Activated T-cell treated with anti-CD3 and anti-CD28 coated beads, Interleukin-2, amount 50 U/mL, for 1 hour (primary cell): ENCODE measurements at places on chromosomes 13 and 19.

GRCh38 chr19:45130888-45131615 lies 29.7 kb downstream of the NKPD1 start:
- DNase-seq = no peak

DNA sequence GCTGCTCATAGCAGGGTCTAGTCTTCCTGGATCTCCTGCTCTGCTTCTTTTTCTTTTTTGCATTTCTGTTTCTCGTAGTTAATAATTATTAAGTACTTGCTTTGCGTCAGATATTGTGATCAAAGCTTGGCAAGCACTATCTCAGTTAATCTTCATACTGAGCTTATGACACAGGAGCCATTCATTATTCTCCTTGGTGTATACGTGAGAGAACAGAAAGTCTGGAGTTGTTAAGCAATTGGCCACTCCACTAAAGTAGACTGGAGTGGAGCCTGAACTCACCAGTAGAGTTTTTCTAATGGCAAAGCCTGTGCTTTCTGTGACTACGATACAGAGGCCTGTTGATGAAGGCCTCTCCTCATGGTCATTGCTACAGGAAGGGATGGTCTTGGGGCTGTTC lies 285.9 kb downstream of the RFC3 start:
- DNase-seq = no peak

DNA sequence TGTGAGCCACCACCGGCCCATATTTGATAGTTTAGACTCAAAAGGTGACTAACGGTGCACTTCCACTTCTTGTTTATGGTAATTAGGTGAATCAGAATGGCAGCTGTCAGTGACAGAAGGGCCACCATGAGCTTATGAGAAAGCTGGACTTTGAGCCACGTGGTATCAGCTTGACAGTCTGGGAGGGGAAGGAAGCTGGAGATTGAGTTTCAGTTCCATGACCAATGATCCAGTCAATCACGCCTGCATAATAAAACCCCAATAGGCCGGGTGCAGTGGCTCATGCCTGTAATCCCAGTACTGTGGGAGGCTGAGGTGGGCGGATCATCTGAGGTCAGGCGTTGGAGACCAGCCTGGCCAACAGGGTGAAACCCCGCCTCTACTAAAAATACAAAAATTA lies 8.2 kb downstream of the EID2B start:
- no peak for DNase-seq

DNA sequence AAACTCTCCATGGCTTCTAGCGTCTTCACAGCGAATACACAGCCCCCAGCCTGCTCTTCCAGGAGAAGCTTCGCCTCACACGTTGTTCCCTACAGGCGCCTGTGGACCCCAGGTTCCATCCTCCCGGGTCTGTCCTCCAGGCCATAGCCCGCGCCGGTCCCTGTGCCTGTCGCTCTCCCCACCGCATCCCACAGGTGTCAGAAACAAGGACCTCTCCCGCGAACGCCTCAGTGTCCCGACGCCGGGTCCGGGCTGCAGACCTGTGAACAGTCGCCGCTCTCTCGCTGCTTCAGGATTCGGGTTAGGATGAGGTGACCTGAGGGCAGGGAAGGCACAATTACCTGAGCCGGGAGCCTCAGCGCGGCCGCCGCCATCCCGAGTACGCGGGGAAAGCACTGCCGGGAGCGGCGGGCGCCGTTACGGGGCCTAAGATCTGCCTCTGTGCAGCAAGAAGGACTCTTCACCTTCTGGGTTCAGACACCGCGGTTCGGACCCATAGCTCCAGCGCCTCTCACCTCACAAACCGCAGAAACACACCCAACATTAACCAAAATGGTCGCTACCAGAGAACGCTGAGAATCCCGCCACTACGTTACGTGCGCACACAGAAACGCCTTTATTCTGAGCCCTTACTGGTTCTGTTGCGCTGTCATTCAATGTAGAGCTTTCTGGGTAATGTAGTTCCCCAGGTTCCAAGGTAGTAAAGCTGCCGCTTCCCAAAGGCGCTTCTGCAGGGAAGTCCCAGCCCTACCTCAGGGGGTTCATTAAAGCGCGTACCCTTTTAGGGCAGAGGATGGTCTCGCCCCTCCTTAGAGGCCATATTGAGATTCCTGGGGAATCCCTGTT lies at the start of gene ZNF418:
Gene ZNF418, minus strand, starts transcription at position 583 of the 846 bp plus-strand sequence. CDS start 1,580 bp downstream, outside the sequence.
- DNase-seq = peak; percentile 38

- DNase-seq = no peak
Measured at GRCh38 chr13:89755729-89756492, 1591.6 kb upstream of the MIR17HG start.

GRCh38 chr13:110269509-110270185 lies 37.3 kb downstream of the COL4A1 start:
- DNase-seq = no peak

DNA sequence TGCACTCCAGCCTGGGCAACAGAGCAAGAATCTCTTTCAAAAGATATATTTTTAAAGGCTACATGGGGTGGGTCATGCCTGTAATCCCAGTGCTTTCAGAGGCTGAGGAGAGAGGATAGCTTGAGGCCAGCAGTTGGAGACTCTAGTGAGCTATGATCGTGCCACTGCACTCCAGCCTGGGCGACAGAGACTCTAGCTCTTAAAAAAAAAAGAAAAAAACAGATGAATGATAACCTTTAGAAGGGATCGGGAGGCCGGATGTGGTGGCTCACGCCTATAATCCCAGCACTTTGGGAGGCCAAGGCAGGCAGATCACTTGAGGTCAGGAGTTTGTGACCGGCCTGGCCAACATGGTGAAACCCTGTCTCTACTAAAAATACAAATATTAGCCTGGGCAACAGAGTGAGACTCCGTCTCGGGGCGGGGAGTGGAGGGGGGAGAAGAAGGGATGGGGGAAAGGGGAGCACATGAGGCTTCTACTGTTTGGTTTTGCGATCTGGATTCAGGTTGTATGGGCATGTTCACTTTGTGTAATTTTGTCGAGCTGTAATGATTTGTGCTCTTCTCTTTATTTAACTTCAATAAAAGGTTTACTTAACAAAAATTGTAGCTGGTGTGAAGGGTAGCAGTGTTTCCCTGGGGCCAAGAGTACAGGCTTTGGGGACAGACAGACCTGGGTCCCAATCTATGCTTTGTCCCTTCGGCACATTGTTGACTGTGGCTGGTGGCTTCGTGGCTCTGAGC lies 1.1 kb upstream of the PSMC4 start:
- DNase-seq = no peak

DNA sequence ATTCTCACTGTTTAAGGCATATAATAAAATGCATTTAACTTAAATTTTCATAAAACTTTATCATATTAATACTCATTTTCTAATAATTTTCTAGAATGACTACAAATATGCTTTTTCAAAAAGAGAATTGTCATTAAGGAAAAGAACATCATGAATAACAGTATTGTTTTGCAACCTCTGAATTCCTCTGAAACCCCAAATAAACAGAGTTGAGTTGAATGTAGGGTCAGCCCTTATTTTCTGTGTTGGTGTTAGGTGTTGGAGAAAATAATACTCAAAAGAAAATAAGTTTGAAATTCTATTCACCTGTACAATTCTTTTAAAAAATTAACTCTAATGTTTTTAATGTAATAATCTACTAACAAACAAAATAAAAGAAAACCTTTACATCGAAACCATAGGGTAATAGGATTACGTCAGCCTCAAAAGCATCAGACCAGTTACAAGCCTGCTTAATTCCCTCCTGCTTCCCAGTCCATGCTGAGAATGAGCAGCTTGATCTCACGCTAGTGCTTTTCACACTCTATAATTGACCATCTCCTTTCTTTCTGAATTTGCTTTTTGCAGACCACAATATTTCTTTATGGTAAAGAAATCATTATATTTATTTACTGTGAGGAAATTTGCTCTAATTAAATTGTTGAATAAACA lies 160.9 kb downstream of the PCDH9 start:
- DNase-seq = no peak

DNA sequence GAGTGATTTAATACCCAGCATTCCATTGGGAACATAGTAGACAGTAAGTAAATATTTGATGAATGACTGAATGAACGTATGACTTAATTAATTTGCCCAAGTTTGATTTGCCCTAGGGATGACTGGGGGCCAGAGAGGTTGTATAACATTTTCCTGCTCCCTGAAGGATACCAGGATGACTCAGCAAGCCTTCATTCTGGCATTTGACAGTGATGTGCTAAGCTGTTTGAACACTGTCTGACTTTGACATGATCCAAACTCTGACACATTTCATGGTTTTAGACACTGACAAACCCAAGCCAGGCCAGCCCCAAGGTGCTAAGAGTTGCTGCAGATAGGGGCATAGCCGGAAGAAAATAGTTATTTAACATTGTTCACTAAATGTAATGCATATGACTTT lies 53.4 kb upstream of the KLF12 start:
- no peak for DNase-seq

DNA sequence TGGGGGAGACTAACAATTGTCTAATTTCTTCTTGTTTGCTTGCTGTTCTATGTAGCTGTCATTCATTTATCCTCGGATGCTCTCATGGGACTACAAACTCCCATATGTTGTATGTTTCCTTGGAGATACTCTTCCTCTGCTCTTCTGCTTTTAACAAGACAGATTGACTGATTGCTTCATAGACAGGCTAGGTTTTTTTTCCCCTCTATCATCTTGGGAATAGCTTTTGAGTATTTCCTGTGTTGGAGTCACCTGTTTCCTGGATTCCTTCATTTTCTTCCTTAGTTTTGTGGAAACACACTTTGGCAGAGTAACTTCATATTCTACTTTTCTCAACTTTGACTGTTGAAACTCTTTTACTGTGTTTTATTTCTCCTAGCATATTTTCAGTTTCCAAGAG lies 27.6 kb downstream of the EDNRB start:
- DNase-seq = no peak

GRCh38 chr13:107066355-107066754 lies 498.4 kb upstream of the ARGLU1 start:
- DNase-seq = no peak

DNA sequence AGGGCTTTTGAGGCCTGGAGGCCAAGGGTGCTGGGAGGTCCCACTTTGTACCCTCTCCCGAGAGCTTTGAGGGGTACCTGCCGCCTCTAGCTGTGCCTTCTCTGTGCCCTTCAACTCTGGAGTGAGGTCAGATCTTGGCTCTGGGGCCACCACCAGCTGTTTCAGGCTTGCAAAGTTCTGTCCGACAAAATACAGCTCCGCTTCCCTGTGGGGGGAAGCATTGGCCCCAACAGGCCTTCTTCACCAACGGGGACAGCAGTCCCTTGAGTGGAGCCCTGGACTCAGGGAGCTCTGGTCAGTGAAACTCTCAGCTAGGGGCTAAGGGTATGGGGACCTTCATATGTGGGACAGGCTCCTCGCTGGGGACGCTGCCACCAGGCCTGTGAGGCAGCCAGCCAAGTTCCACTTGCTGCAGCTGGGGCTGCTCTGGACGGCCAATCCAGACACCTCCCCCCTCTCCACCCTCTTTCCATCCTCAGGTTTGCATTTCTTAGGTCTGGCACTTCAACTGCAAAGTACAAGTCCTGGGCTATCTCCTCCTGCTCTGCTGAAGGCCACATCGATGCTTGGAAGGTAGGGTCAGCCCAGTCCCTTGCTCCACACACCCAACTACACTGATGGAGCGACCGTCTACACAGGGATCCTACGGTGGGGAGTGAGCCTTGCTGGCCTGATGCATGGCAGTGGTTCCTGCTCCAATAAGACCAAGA lies 46.8 kb downstream of the C13orf46 start:
- peak; percentile 10 for DNase-seq

GRCh38 chr13:106372199-106373155 lies 163.0 kb downstream of the EFNB2 start:
- no peak for DNase-seq

GRCh38 chr13:22964245-22964966 lies 216.4 kb upstream of the SGCG start:
- DNase-seq = no peak

DNA sequence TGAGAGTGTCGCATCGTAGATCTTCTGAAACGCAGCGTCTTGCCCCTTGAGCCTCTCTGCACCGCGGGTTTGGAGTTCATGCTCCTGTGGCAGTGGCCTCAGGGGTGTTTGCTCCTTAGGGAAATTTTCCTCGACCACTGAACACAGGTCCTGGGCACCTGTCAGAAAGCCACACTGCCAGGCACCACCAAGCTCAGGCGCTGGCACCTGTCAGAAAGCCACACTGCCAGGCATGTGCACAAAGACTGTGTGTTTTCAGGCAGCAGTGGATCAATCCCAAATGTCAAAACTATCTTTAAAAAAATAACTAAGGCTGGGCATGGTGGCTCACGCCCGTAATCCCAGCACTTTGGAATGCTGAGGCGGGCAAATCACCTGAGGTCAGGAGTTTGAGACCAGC lies 87.1 kb downstream of the ATP11A start:
- DNase-seq = no peak

DNA sequence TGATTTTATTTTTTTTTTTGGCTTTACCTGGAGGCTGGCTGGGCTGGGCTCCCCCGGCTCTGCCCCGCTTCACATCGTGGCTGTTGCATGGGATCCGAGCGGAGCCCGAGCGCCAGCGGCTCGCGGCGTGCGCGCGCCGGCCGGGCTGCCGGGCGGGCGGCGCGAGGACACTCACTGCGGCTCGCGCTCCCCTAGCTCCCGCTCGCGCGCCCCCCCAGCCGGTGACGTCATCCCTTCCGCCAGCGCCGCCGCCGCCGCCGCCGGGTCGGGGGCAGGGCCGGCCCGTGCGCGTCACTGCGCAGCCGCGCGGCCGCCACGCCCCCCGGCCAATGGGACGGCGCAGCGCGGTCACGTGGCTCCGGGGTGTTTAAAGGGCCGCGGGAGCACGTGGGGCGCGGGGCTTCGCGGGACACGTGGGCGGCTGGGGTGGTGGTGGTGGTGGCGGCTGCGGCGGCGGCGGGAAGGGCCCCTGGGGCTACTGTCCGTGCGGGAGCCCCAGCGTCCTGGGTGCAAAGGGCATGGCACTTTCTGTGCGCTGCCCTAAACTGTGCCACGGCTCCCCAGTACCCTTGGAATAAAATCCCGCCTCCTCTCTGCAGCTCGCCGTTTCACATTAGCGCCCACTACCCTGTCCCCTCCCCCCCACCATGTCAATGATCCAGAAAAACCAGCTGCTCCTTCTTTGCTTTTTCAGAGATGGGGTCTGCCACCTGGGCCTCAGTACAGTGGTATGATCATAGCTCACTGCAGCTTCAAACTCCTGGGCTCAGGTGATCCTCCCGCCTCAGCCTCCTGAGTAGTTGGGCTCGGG lies at the start of gene PTPRS:
Gene PTPRS, minus strand, starts transcription at position 176 of the 811 bp plus-strand sequence. CDS start 54,672 bp downstream, outside the sequence.
- DNase-seq = peak; percentile 78

- no peak for DNase-seq
Measured at GRCh38 chr19:3570606-3571011, 2.1 kb upstream of the HMG20B start.
